ENCODE measurements at places on chromosomes 16 and 17. TPM values are rescaled to one million over a fixed set of nuclear protein-coding genes. Genes with fewer than 3 reads are reported as not detected.

DNA sequence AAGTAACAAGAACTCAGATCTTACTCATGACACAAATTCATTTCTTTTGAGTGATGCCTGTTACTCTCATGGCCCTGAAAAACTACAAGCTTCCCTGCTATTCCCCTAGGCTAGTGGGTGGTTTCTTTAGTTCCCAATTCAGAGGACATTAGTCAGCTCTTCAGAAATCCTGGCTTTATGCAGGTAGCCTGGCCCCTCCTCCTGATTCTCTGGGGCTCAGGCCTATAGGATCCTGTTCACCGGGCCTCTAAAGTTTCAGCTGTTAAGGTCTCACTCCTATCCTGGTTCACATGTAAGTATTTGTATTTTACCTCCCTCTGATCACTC is 87.3 kb upstream of the IRX5 start:
- no peak for DNase-seq

DNA sequence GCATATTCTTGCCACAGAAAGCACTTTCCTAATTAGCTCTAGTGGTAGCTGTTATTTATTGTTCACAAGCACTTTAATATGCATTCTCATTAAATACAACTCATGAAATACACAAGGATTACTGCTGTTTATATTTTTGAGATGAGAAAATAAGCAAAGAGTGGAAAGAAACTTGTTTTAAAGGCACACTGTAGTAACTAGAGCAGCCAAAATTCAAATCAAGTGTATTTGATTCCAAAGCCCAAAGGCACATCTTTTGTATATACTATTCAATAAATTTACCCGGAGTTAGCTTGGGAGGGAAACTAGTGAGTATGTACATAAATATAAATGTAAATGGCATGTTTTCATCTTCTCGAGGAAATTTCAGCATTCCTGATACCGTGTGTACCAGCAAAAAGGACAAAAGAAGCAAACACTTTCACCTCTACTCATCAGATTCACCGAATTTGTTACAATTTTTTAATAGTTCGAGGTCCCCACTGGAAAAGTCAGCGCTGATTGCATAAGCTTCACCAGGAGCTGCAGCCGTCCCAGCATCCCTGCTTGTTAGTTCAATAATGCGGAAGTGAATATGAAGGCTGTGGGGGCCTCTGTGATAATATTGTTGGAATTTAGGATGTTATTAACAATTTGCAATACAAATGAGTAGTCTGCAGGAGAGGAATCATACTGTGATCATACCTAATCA is 371.6 kb upstream of the MON1B start:
- DNase-seq, result no peak

DNA sequence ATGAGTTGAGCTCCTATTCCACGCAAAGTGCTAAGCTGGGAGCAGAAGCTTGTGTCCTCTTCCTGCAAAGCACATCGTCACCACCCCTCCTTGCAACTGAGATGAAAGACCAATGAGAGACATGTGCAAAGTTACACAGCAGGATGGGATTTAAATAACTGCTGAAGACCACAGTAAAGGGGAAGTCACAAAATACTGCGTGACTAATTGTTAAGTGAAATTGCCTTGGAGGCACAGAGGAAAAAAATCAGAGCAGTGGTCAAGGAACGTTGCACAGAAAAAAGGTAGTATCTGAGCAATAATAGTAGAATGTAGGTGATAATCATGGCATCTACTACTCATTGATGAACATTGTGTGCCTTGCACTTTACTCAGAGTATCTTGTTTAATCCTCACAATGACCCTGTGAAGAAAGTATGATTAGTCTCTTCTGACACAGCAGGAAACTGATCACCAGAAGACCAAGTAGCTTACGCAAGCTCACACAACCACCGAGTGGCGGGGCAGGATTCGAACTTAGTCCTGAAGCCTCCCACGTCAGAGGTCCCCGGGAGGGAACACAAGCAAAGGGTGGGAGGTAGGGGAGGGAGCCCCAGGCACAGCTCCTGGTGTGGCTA is 15.4 kb upstream of the MYO18A start:
- no peak for DNase-seq

DNA sequence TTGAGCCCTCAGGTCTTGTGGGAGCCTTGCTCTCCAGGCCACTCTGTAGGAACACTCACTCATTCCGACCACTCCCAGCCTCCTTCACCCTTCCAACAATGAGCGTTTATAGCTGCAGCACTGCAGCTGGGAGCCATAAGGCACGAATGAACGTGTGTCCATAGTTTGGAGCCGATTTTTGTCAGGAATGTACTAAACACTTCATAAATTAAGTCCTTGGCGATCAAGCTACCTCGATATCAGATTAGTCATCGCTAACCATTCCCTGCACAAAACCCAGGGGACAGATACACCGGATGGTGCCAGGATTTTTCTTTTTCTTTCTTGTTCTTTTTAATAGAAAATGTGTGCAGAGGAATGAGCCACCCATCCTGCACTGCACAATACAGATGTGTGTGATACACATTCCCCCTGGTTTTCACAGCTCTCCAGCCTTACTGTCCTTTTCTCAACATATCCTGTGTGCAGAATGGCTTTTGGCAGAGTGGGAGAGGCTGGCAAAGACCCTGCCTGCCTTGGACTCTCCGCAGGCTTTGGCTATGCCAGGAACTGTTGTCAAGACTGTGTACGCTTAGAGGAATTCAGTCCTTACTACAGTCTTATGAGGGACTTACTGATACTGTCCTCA is 68.4 kb upstream of the ELAC2 start:
- DNase-seq, result no peak

DNA sequence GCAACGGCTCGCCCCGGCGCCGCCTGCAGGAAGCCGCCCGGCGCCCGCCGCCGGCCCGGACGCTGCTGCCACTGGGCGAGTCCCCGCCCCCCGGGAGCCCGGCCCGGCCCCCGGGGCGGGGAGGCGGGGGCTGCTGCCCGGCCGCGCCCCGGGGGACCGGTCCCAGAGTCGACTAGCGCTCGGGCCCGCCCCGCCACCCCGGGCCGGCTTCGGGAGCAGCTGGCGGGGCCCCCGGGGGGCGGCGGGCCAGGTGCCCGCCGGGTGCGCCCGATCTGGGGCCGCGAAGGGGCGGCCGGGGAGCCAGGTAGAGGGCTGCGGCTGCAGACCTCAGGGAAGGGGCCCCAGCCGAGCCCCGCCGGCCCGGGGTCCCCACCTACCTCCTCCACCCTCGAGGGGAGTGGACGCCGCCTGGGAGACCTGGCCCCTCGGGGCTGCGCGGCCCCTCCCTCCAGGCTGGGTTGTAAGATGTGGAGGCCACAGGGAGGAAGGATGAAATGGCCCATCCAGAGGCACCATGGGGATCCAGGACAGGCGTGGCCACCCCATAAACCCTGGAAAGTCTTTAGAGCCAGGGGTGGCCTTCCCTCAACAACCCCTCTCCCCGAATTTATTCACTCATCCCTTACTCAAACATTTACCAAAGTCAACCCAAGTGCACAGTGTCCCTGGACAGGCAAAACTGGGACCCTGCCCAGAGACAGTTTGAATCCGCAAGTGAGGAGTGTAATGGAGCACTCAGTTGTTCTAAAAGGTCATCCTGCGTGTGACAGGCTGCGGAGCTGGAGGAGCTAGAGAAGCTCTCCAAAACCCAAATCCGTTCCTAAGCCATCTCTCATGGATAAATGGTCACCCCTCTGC is at the start of gene CDYL2:
Gene CDYL2, minus strand, starts transcription at position 73 of the 858 bp plus-strand sequence. CDS start 425 bp downstream, outside the sequence.
- peak; percentile 52 for DNase-seq

DNA sequence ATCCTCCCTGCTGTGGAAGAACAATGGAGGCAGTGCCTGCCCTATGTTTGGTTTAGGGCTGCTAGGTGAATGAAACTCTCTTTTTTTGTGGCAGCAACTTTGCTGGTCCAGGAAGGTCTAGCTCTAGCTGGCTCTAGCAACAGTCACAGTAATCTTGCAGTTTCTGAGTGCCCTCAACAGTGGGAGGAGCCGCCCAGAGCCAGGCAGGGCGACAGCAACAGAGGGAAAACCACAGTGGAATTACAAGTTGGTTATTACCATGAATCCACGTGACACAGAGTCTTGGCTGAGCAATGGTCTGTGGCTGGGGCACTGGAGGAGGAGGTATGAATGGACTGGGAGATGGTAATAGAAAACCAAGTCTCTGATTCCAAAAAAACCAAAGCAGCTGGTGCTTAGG is 10.3 kb downstream of the HSPB9 start:
- DNase-seq, result peak; percentile 26

DNA sequence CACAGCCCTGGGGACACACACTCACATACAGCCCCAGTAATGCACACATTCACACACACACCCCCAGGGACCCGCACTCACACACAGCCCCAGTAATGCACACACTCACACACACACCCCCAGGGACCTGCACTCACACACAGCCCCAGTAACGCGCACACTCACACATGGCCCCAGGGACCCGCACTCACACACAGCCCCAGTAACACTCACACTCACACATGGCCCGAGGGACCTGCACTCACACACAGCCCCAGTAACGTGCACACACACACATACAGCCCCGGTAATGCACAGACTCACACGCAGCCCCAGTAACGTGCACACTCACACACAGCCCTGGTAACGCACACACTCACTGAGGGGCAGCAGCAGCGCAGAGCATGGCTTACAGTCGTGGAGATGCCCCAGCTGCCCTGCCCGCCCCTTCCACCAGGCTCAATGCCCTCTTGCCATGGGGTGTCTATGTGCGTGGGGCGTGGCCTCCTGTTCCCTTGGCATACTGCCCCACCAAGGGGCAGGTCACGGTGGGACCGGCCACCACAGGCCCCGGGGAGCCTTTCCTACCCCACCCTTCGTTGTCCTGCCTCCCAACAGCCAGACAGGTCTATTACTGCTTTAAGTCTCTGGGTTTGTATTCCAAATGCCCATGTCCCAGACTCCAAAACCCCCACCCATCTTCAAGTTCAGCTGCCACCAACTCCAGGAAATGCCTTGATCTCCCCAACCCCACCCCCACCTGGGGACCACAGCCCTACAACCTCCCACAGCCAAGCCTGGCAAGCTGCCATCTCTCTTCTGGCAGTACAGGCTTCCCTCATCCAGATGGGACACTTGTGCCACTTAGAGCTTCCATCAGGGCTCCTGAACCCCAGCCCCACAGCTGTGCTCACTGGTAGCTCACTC is 2.7 kb downstream of the CCDC102A start:
- DNase-seq, result peak; percentile 46

DNA sequence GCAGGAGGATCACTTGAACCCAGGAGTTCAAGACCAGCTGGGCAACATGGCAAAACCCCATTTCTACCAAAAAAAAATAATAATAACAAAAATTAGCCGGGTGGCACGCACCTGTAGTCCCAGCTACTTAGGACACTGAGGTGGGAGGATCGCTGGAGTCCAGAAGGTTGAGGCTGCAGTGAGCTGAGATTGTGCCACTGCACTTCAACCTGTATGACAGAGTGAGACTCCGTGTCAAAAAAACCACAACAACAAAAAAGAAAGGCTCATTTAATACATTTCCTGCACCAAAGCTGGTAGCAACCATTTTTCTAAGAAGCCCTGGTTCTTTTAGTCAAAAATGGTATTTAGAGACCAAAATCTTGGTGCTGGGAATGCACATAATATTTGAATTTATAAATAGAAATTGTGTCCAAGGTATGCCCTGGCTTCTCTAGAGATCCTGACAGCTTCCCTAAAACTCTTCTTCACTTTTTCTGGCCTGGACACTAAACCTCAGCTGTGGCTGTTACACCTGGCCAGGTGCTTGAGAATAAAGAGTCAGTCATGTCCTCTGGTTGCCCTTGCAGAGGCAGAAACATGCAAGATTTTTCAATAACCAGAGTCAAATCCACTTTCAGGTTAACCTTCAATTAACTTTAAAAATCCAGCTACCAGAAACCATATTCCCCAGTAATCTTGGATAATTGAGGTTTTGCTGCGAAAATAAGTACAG is 35.9 kb downstream of the SCNN1B start:
- no peak for DNase-seq

- DNase-seq, result no peak
Measured at GRCh38 chr16:58111302-58111627, 17.9 kb downstream of the CFAP20 start.

GRCh38 chr17:50944054-50944901 is 78.1 kb upstream of the TOB1 start:
- peak; percentile 87 for DNase-seq

DNA sequence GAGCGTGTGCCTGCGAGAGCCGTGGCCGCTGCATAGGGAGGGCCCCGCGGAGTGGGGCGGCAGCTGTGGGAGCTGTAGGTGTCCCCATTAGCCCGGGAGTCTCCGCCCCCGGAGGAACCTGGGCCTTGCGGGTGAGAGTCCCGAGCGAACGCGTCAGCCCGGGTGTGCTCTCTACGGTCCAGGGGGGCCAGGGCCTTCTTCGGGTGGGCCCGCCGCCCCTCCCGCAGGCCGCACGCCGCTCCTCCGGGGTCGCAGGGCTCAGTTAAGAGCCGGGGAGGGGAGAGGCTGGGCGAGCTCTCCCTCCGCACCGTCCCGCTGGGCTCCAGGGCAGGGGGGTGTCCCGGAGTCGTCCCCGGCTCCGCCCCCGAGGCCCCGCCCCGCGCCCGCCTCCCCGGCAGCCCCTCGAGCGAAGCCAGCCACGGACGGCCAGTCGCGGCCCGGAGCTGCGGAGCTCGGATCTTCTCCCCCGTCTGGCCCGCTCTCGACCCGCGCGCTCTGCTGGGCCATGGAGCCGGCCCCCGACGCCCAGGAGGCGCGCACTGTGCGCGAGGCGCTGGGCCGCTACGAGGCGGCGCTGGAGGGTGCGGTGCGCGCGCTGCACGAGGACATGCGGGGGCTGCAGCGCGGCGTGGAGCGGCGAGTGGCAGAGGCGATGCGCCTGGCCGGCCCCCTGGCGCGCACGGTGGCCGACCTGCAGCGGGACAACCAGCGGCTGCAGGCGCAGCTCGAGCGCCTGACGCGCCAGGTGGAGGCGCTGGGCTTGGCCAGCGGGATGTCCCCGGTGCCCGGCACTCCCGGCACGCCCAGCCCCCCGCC is at the start of gene SMTNL2:
Gene SMTNL2, plus strand, starts transcription at position 429 of the 816 bp plus-strand sequence. Its CDS starts 77 bp downstream, at position 506.
- DNase-seq, result no peak

GRCh38 chr17:37123941-37124820 is 175.4 kb downstream of the AATF start:
- no peak for DNase-seq

- peak; percentile 47 for DNase-seq
Measured at GRCh38 chr16:1781758-1782407, 488 bp downstream of the SPSB3 start.

GRCh38 chr17:6643451-6644125 is 2.7 kb downstream of the TXNDC17 start:
- DNase-seq, result no peak

- DNase-seq, result no peak
Measured at GRCh38 chr17:2125013-2125535, 70.2 kb downstream of the HIC1 start.

DNA sequence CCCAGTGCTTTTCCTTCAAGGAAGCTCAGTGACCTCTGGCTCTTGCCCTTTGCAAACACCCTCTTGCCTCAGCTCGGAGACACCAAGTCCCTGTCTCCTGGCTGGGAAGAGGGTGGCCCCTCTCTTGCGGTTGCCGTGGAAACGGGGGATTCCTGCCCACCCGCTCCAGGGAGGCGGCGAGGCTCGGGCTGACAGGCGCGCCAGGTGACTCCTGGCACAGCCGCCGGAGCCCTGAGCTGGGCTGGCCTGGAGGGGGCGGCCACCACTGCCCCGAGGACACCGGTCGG is 71.4 kb downstream of the ABR start:
- DNase-seq, result no peak

The CTRB2 gene
- not detected for total RNA-seq

The TSR3 gene
- 33.8 TPM for total RNA-seq

The IL21R gene
- total RNA-seq, result 44.4 TPM

The ACSM2B gene
- not detected for total RNA-seq

The TMEM220 gene
- 0.50 TPM for total RNA-seq

The APPBP2 gene
- 29.4 TPM for total RNA-seq

The CDH3 gene
- total RNA-seq, result 0.31 TPM

The SECTM1 gene
- total RNA-seq, result 16.4 TPM

The ADAP2 gene
- total RNA-seq, result 1.1 TPM

The KRT33B gene
- total RNA-seq, result not detected

The AIPL1 gene
- total RNA-seq, result not detected

Data from activated CD4-positive, alpha-beta T cell treated with anti-CD3 and anti-CD28 coated beads, Interleukin-2, amount 10 ng/mL, durations not matched to agents 7 days and 5 days (primary cell).